ENCODE measurements at places on chromosomes 5 and 9.

GRCh38 chr5:39148983-39149534 is 70.3 kb downstream of the FYB1 start:
- no peak for DNase-seq

- no peak for DNase-seq
These were observed 88.4 kb downstream of the SEMA4D start for GRCh38 chr9:89409466-89409865.

- DNase-seq = no peak
These were observed 256.7 kb upstream of the CD180 start for GRCh38 chr5:67453111-67453905.

DNA sequence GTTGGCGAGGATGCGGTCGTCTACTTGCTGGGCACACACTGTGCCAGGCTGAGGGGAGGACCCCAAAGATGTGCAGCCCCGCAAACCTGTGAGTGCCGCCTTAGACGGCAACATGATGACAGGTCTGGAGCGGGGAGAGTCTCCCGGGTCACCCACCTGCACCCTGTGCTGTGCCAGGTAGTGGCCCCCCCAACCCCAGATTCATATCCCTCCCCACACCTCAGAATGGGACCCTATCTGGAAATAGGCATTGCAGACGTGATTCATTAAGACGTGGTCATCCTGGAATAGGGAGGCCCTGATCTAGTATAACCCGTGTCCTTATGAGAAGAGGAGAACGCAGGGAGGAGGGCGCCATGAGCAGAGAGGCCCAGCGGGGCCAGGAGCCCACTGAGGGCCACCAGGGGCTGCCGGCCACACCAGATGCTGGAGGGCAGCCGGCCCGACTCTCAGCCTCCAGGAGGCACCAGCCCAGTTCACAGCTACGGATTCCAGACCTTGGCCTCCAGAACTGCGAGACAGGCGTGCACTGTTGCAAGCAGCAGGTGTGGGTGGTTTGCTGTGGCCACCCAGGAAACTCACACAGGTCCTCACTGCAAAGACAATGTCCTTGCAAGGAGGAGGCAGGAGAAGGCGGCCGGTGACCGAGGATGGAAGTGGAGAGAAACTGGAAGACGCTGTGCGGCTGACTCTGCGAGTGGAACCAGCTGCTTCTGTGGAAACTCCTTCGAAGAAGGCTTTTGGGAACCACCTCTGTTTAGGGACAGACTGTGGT is 131.9 kb upstream of the LPCAT1 start:
- DNase-seq = no peak

GRCh38 chr9:127112056-127112455 is 10.4 kb downstream of the ANGPTL2 start:
- DNase-seq = no peak

DNA sequence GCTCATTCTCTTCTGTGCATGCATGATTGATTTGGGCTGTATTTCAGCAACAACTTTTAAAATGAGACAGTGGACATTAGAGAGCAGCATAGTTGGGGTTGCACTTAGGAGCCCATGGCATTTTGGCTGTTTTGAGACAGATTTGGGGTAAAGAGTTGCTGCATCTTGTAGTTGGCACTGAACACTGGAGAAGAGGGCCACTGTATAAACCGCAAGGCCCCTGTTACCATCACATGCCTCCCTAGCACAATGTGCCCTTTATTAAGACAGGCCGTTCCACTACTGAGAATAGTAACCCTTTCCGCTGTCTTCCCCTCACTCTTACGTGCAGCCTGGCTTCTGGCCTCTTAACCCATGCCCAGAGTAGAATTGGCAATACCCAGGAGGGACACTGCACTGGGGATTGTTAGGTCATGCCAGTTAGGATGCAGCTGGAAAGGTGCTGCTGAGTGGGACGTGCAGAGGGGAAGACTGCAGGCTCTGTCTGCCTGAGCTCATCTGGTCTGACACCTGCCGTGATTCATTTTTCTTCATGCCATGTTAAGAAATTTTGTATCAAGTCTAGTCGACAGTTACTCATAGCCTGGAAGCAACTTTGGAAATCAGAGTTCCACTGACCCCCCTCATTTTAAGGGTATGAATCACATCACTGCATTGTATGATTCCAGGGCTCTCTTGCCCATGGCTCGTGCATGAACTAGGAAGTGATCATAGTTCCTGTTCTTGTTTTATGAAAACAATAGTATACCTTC is 146.9 kb upstream of the DMRT1 start:
- DNase-seq = no peak

- no peak for DNase-seq
These were observed 37.1 kb downstream of the FAM13B start for GRCh38 chr5:137995749-137996128.

- peak; percentile 82 for DNase-seq
These were observed 18.1 kb downstream of the KYAT1 start for GRCh38 chr9:128863647-128864046.

GRCh38 chr5:125228363-125229070 is 482.1 kb upstream of the ZNF608 start:
- no peak for DNase-seq

GRCh38 chr9:18111146-18111545 is 362.8 kb upstream of the ADAMTSL1 start:
- no peak for DNase-seq

GRCh38 chr5:89105836-89106235 is 222.9 kb upstream of the MEF2C start:
- DNase-seq = no peak

DNA sequence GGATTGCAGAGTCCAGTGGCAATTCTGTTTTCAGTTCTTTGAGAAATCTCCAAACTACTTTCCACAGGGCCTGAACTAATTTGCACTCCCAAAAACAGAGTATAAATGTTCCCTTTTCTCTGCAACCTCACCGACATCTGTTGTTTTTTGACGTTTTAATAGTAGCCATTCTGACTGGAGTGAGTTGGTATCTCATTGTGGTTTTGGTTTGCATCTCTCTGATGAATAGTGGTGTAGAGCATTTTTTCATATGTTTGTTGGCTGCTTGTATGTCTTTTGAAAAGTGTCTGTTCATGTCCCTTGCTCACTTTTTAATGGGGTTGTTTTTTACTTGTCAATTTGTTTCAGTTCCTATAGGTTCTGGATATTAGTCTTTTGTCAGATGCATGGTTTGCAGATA is 72.6 kb downstream of the PALM2AKAP2 start:
- DNase-seq = no peak

DNA sequence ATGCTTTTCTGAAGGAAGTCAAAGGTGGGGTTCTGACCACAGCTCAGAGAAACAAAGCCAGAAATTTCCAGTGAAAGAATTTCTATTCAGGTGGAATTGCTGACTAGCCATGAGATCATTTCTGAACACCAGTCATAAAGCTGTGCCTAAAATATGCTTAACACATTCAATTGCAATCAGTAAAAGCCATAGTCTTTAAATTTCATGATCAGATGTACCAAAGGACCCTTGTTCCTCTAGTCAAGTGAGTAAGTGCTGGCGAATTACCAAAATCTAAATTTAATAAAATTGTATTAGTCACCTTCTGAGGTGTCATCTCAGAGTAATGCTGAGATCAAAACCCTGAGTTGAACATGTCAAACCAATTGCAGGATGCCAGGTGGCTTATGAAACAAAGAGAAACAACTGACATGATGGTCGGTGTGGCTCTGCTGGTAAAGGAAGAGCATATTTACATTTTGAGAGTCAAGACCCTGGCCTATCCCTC is 334.2 kb upstream of the CCNH start:
- DNase-seq = no peak

DNA sequence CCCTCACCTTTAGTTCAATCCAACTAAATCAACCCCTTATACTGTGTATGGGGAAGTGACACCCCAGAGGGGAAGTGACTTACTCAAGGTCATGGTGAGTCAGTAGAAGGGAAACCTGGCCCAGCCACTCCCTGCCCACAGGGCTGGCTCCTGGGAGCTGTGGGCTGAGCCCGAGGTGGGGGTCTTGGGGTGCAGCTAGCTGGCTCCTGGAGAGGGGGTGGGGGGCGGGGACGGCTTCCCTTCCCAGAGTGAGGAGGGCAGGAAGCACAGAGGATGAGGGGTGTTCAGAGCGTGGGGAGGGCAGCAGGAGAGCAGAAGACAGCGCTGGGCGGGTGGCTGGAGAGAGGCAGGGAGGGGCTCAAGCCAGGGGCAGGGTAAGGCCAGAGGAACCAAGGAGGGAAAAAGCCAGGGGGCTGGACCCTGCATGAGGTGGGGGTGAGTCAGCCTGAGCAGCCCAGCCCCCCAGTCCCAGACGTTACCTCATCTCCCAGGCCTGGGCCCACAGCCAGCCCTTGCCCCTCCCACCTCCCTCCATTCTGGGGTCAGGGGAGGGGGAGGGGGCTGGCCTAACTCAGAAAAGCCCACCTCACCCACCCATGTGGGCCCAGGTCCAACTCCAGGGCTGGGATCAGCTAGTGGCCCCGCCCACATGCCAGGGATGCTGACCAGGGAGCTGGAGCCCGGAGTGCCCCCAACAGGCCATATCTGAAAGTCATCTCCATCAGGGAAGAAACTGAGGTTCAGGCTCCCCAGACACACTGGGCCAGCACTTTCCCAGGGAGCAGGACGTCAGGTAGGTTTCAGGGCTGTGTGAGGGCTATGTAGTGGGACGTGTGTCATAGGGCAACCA is 2.8 kb downstream of the PDLIM7 start:
- no peak for DNase-seq

DNA sequence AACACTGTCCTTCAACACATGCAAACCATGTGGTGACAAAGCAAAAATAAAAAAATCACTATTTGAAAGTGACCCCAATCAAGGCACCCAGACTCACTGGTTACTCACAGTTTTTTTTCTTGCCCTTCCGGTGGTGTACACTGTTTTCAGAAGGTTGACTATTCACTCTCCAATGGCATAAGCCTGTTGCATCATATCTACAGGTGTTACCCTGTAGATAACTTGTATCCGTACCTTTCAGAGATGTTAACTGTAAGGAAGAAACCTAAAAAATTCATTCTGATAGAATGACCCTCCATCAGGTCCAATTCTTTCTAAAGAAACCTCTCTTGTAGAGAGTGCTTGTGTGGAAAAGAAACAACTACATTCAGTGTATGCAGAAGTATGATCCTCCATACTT is 193.6 kb upstream of the RASA1 start:
- DNase-seq = no peak

- DNase-seq = peak; percentile 12
These were observed 720 bp downstream of the NADK2 start for GRCh38 chr5:36240779-36241630.

DNA sequence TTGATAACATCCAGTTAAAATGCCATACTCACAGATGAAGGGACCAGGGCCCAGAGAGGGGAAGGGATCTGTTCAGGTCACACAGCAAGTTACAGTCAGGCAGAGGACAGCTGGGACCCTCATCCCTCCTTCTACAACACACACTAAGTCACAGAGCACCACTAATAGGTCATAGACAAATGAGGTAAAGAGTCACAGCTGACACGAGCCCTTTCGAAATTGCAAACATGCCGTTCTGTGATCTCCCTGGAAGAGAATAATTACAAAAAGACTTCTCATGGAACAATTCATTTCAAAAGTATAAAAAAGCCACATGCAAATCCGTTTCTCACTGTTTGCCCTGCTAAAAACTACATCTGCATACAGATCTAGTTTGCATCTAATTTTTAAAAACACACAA is 15.5 kb downstream of the IGFBPL1 start:
- no peak for DNase-seq

DNA sequence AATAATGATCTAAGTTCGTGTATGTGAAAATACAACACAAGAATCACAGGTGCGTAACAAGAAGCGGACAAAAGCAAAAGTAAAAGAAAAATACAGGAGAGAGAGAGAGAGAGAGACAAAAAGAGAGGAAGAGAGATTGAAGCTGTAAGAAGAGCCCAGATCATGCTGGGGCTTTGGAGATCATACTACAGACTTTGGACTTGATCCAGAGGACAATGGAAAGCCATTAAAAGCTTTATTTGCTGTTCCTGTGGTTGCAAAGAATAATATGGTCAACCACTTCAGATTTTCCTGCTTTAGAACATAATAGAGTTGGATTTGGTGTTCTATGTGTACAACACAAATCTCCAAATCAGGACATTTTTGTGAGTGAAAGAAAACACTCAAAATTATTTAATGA is 561.4 kb downstream of the CAAP1 start:
- DNase-seq = no peak

GRCh38 chr5:128154943-128155342 is 71.4 kb downstream of the SLC12A2 start:
- DNase-seq = no peak

GRCh38 chr9:89985068-89985467 is 380.3 kb downstream of the GADD45G start:
- DNase-seq = no peak

DNA sequence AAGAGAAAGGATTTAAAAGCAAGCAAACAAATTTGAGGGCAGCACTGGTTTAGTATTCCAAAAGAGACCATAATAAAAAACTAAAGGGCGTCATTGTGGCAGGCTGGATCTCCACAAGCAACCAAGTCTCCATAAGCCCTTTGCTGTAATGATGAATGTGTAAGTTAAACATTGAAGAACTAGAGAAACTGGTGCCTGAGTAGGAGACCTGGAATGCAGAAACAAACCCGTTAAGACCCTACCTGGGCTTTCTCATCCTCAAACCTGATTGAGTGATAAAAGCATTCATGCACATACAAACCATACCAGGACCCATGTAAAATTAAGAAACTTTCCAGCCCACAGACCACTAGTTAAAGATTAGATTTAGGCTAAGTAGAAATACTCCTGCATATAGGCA is 1.9 kb upstream of the SCGB3A2 start:
- no peak for DNase-seq

DNA sequence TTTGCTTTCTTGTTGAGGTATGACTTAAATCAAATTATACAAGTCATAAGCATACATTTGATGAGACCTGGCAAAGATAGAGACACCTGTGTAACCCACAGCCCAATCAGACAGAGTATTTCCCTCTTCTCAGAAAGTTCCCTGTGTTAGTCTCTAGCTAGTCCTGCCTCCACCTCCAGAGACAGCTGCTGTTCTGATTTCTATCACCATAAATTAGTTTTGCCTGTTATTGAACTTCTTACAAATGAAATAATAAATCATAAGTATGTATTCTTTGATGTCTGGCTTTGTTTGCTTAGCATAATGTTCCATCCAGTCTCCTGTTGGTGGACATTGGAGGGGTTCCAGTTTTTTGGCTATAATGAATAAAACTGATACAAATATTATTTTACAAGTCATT is 194.5 kb downstream of the ICE1 start:
- no peak for DNase-seq

- no peak for DNase-seq
These were observed 149.0 kb downstream of the TTC39B start for GRCh38 chr9:15158064-15158463.

DNA sequence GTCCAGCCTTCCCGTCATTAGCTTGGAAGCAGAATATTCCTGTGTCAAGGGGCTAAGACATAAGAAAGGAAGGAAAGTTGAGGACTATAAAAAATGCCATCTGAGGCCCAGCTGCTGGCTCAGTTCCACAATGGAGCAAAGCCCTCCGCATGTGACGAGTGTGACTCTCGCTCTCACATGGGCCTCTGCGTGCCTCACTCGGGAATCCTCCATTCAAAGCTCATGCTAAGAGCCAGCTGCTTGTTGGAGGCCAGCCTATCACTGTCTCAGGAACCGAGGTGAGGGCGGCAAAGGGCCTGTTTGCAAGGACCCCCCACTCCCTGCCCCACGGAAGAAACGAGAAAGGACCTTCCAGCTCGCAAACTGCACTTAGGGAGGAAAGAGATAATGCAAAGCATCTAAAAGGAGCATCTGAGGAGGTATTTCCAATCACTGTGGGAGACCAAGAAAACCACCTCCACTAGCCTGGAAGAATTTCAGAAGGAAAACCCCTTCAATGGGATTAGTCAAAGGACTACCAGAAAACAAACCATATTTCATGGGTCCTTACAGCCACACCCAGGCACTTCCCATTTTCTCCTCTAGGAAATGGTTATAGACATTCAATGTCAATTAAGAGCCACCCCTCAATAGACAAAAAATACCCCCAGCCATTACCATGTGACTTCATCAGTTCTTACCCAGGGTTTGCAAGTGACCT is 95.3 kb downstream of the PRRT1B start:
- DNase-seq = no peak
